ENCODE measurements at places on chromosomes 6 and 20. TPM values are rescaled to one million over a fixed set of nuclear protein-coding genes. Genes with fewer than 3 reads are reported as not detected.
A peak's percentile ranks its signal among the peaks of the same experiment; 100 is the strongest.

DNA sequence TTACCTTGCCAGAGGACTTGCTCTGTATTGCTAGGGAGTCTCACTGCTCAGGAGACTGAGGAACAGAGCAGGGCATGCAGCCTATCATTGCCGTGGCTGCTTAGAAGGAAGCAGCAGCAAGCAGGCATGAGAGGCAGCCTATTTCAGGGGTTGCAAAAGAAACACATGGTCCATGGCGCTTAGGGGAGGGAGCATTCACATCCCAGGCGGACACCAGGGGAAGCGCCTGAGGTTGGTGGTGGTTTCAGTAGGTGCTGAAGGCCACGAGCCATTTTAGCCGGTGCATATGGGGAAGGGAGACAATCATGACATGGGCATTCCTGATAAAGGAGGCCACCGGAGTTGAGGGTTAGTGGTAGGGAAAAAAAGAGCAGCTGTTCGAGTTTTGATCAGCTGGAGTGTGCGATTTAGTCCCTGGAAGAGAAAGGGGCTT is 20.9 kb downstream of the FARS2 start:
- no peak for DNase-seq
- H3K27ac ChIP-seq: no peak overlapping the region
- peaks cover 2% of the 10 kb centered on the region for H3K4me1 ChIP-seq

The CST5 gene
- total RNA-seq: not detected

GRCh38 chr6:36788768-36789167 is 50.5 kb downstream of the CPNE5 start:
- H3K4me1 ChIP-seq: peaks cover 7% of the 10 kb centered on the region
- H3K4me3 ChIP-seq: no peak overlapping the region
- no peak overlapping the region for H3K27ac ChIP-seq
- DNase-seq: no peak
- H3K27me3 ChIP-seq: no peaks in the 10 kb centered on the region

The CALHM6 gene
- total RNA-seq: 0.88 TPM

The ACTR5 gene
- 6.2 TPM for total RNA-seq

DNA sequence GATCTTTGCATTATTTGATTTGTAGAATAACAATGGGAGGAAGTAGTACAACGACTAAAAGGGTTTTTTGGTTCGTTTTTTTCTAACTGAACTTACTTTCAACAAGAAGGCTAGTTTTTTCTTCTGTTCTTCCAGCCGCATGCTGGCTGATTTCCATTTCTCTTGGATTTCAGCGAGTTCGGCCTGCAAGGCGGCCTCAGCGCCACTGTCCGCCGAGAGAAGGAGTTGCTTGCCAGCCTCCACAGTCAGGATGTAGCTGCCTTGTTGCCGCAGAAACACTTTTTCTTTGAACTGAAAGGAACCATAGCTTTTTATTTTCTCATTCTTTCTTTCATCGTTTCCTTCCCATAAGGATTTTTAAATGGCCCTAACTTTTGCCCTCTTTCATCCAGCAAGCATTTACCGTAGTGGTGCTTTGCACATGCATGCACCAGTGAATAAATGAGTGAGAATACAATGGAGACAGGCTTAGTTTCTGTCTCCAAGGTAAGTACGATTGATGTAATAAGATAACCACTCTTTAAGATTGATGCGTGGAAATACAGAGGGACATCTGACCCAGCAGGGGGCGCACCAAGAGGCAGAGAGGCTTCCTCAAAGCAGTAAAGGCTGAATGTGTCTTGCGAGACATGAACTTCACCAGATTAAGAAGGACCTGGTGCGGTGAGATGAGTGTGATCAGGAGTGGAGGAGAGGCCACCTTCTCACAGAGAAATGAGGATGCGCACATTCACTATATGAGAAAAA is 398.8 kb downstream of the ESR1 start:
- no peak for DNase-seq
- peaks cover 2% of the 10 kb centered on the region for H3K4me1 ChIP-seq
- no peaks in the 10 kb centered on the region for H3K27me3 ChIP-seq
- H3K27ac ChIP-seq: no peak overlapping the region
- H3K36me3 ChIP-seq: peaks cover 50% of the 10 kb centered on the region

The ZMYND8 gene
- 18.8 TPM for total RNA-seq

The TDRD6 gene
- total RNA-seq: 0.59 TPM

The HLA-DOA gene
- total RNA-seq: 2.4 TPM

The HTR1E gene
- not detected for total RNA-seq

The OTOR gene
- not detected for total RNA-seq

The TFAP2D gene
- not detected for total RNA-seq

The ZC3H12D gene
- under 0.01 TPM for total RNA-seq

GRCh38 chr6:137698636-137699030 is 168.4 kb upstream of the TNFAIP3 start:
- H3K4me1 ChIP-seq: peaks cover 22% of the 10 kb centered on the region
- H3K27ac ChIP-seq: peak overlapping the region; percentile 15
- no peak for DNase-seq
- no peak overlapping the region for H3K4me3 ChIP-seq

GRCh38 chr6:20069021-20069522 is 143.2 kb downstream of the MBOAT1 start:
- H3K36me3 ChIP-seq: no peaks in the 10 kb centered on the region
- DNase-seq: no peak
- H3K4me3 ChIP-seq: no peak overlapping the region
- H3K27ac ChIP-seq: no peak overlapping the region

- no peak overlapping the region for H3K27ac ChIP-seq
- no peak for DNase-seq
- no peaks in the 10 kb centered on the region for H3K4me1 ChIP-seq
Observed at GRCh38 chr6:107369493-107369892, 89.9 kb downstream of the PDSS2 start.

The AGPAT1 gene
- total RNA-seq: 19.2 TPM

The KIAA0408 gene
- total RNA-seq: 1.8 TPM

The ZNF165 gene
- 1.2 TPM for total RNA-seq

The ANGPT4 gene
- total RNA-seq: under 0.01 TPM

- peaks cover 24% of the 10 kb centered on the region for H3K36me3 ChIP-seq
- DNase-seq: no peak
- peaks cover 20% of the 10 kb centered on the region for H3K4me1 ChIP-seq
- H3K27me3 ChIP-seq: no peaks in the 10 kb centered on the region
Observed at GRCh38 chr20:34720266-34720665, 16.1 kb downstream of the TP53INP2 start.

The NEDD9 gene
- 23.0 TPM for total RNA-seq

The FAM217A gene
- not detected for total RNA-seq

All from osteoblast (primary cell).